ENCODE measurements at places on chromosomes 5 and 9.

- DNase-seq, result no peak
Measured at GRCh38 chr5:95840956-95841705, 18.6 kb upstream of the GLRX start.

DNA sequence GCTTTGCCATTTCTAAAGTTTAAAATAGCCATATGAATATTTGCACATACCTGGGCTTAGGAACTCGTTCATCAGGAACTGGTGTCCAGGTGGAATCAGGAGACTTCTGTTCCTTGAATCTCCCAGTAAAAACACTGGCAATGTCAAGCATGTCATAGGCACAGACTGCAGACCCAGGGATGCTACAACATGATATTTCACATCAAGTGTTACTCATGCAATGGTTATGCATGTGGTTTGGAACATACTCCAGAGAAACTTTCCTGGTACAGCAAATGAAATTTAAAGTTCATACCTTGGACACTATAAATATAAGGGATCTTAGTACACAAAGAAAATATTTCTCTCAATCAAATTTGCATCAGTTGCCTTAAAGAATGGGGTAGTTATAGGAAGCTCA is 92.2 kb downstream of the SEMA6A start:
- no peak for DNase-seq

- DNase-seq, result no peak
Measured at GRCh38 chr5:4939042-4939781, 200.9 kb upstream of the ADAMTS16 start.

DNA sequence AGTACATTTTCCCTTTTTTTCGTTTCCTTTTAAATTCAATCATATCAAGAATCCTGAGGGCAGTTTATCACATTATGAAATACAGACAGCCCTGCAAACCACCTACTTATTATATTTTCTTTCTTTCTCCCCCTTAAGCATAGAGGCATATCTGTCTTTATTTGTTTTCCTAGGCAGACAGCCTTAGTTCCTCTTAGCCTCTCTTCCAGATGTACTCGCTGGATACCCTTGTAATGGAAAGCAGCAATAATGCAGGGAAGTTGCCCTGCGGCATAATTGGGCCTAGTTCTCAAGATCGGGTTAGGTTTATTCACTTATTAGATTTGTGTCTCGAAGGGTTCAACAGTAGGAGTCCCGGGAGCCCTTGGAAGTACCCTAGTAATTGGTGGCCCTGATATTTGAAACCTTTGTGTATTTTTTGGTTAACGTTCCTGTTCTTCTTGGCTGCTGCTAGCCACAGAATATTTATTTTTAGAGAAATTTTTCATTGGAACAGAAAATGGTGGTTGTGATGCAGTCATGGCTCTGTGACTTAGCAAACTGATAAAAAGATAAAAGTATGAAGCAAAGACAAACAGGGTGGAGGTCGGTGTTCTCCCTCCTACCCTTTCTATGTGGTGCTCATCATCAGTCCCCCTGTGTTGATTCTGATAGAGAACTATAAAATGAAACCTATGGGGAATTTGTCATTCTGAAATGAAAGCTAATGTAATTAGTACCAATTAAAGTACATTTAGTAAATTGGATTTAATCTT is 6.4 kb downstream of the TLE4 start:
- DNase-seq, result no peak

GRCh38 chr9:123514766-123515165 is 158.8 kb downstream of the CRB2 start:
- no peak for DNase-seq

DNA sequence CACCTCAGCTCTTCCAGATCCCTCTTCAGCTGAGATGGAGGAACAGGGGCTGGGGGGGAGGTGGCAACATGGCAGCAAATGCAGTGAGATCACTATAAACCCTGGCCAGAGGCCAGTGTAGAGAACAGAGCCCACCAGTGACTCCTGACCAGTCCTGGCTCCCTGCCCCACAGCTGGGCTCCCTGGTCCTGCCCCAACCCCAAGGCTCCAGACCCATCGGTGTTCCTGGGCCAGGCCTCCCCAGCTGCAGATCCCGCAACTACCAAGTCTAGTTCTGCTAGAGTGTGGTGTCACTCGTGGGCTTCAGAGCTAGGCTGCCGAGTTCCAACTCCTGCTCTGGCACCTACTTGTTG is 16.8 kb downstream of the AKNA start:
- no peak for DNase-seq

- DNase-seq, result no peak
Measured at GRCh38 chr9:8627976-8628679, 828.5 kb upstream of the DMAC1 start.

DNA sequence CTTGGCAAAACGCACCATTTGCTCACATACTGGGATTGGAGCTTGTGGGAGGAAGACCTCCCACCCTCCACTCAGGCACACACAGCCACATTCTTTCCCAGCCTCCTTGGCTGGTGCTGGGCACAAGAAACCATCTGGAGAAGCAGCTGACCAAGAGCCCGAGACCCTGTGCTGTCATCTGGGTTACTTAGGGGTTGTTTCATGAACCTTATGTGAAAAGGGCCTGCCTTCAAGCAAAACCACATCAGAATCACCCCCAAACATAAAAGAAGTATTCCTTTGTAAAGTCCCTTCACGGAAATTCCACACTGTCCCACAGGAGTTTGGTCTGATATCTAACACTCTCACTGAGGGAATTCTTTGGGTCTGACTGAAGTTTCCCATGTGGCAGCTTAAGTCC is 172.1 kb downstream of the NR3C1 start:
- no peak for DNase-seq

Data from HFF-Myc (cell line).